Activated naive CD8-positive, alpha-beta T cell treated with anti-CD3 and anti-CD28 coated beads, Interleukin-2, amount 50 U/mL, for 16 hours (primary cell): ENCODE measurements at places on chromosomes 12 and 14.

DNA sequence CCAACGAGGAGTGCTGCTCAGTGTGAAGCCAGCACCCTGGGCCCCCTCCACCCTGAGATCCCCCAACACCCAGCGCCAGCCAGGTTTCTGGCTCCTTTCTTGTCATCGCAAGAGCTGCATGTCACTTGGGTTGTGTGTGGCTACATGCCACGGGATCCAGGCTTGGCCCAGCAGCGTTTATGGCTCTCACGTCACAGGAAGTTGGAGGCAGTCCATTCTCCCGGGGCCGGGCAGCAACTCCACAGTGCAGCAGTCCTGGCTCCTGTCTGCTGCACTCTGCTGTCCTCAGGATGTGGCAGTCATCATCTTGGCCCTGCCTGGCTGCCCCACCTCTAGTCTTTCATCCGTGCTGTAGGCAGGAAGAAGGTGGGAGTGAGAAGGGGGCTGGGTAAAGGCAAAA lies 78.3 kb downstream of the AACS start:
- no peak for DNase-seq

DNA sequence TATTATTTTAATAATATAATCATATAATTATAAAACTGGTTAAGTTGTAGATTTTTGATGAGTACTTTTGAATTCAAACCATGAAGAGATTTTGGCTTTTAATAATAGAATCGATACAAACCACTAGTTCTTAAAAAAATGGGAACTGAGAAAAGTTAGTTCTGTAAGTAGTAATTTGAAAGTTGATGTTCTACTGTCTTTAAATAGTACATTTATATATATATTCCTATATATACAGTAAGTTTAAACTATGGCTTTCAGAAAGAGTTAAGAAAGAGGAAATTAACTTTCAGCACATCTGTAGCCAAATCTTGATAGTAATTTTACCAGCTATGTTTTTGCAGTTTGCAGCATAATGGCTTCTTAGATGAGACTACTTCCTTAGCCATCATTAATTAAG lies 7.8 kb downstream of the LRRK2 start:
- DNase-seq = no peak

DNA sequence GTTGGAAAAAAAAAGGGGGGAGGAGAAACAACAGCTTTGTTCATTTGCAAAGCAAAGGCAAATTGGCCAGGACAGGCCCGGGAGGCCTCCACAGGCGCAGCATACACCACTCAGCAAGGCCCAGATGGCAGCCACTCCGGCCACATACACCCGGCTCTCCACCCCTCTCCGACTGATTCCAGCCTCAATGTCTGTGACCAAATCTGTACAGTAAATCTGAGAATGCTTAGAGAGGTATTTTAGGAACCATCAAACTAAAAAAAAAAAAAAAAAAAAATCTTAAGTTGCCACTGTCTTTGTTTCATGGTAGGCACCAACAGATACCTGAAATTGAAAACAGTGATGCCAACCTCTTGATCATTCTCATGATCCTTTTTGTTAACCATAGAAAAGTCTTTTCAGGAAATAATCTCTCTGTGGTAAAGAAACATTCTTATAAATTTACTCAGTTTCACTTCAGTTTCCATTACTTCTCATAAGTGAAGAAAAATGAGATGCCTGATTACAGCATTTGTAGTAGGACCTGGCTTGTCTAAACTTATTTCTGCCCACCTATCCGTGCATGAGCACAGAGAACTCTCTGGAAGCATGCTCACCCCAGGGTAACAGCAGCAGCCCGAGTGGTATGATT lies 20.2 kb downstream of the VPS37B start:
- no peak for DNase-seq

DNA sequence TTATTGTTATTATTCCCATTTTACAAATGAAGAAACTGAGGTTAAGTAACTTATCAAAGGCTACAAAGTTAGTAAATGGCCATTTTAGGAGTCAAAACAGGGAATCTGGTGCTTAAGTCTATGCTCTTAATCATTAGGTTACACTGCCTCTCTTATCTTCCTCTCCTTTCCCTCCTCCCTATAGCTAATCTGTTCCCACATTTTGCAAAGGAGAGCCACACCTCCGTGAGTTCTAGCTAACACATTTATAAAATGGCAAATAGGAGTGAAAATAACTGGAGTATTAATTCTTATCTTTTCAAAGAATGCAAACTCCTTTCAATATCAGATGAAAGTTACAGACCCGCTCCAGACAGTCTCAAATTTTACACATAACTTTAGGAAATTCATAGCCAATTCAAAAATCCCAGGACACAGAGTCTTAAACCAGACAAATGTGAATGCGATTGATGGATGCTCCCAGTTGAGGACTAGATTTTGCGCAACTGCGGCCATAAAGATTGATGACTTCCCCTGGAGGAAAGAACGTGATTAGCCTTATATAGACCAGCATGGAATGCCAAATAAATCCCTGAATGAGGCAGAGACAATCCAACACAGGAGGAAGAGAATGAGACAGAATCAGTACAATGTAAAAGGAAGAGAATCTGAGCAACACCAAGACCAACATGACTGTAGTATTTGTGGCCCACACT lies 225.0 kb upstream of the ARID2 start:
- DNase-seq = no peak

GRCh38 chr12:102197789-102198188 lies at the start of gene PMCH:
TSS of gene PMCH (minus strand) at chr12:102197833. CDS start at chr12:102197770, 63 bp downstream.
- DNase-seq = no peak
